ENCODE measurements at places on chromosomes 1 and 21.

- DNase-seq, result peak; percentile 20
These were observed 64.8 kb downstream of the PRDM2 start for GRCh38 chr1:13764588-13765332.

GRCh38 chr1:160610569-160611242, 31.4 kb upstream of the CD84 start:
- no peak for DNase-seq

- DNase-seq, result no peak
These were observed 19.8 kb downstream of the MAP1LC3C start for GRCh38 chr1:241979071-241979470.

GRCh38 chr1:245232931-245233330, 78.1 kb downstream of the KIF26B start:
- no peak for DNase-seq

DNA sequence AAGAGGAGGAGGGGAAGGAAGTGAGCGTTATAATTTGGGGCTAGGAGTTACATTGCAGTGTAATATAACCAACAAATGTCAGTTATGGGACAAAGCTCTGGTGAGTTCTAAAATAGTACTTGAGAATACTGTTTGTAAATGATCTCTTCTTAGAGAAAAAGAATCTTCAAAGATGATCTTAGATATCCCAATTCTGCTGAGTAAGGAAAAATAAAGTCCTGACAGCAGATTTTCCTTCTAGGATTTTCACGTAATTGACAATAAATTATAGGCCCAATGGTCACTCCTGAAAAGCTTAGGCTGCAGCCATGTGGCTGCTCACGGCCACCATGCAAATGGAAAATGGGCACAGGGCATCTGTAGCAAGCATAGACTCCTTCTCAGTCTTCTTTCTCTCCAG, 241.6 kb downstream of the SIPA1L2 start:
- DNase-seq, result no peak

DNA sequence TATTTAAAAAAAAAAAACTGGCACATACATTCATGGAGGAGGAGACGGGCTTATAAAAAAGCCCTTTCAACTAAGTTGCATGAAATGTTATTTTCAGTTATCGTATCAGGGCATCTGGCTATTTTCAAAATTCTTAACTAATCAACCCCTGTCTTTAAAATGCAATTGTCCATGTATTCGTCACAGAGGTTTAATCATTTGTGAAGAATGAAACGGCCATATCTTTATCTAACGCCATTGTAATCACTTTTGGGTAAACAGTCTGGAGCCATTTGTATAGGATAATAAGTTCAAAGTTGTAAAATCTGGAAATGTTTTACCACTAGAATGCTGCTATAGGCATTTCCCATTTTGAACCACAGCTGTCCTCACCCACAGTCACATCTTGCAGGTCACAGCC, 30.4 kb downstream of the SLC30A10 start:
- DNase-seq, result no peak

- DNase-seq, result no peak
These were observed 251.1 kb upstream of the RGS18 start for GRCh38 chr1:191907121-191907520.

GRCh38 chr1:246698466-246699094, 25.6 kb upstream of the SCCPDH start:
- DNase-seq, result no peak

GRCh38 chr1:41013796-41014195, 7.7 kb downstream of the SLFNL1 start:
- DNase-seq, result no peak

GRCh38 chr1:158686111-158687009, at the start of gene SPTA1:
TSS of gene SPTA1 (minus strand) at chr1:158686715. CDS start at chr1:158686517, 198 bp downstream.
- no peak for DNase-seq

DNA sequence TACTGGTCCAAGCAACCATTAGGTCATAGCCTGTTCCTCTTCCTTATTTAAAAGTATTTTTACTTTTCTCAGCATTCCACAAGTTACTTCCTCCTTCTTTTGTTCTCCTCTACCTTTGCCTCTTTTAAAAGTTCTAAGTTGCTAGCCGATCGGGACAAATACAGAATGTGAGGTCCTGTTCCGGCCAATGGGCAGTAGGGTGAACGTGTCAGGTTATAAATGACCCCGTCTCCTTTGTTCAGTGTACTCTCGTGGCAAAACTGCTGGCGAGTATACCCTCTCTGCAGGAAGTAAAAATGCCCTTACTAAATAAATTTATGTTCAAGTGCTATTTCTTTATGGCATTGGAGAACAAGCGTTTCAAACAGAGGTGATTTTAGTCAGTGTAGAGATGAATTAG, 2.5 kb downstream of the ADCY10 start:
- no peak for DNase-seq

DNA sequence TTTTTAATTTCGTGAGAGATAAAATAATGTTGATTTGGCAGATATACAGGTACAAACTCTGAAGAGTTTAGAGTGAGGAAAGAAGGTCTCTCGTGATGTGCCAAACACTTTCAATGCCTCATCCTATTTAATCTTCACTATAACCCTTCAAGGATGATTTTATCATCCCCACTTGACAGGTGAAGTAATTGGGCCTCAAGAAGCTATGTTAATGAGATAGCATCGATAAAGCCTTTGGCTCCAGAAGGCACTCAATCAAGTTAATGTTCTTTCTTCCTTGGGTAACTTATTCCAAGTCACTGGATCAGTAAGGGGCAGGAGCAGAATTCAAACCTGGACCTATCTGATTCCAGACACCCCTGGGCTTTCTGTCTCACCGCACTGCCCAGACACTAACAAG, 7.2 kb downstream of the LMOD1 start:
- DNase-seq, result no peak

GRCh38 chr21:38297194-38297631, 40.4 kb downstream of the KCNJ15 start:
- no peak for DNase-seq

- no peak for DNase-seq
These were observed 55.9 kb downstream of the CAMSAP2 start for GRCh38 chr1:200794506-200795065.

- DNase-seq, result no peak
These were observed 8.3 kb downstream of the OTUD7B start for GRCh38 chr1:150002217-150002616.

- no peak for DNase-seq
These were observed 18.3 kb downstream of the YARS1 start for GRCh38 chr1:32798679-32799416.

GRCh38 chr1:86739648-86740509, 35.5 kb downstream of the SH3GLB1 start:
- DNase-seq, result no peak

DNA sequence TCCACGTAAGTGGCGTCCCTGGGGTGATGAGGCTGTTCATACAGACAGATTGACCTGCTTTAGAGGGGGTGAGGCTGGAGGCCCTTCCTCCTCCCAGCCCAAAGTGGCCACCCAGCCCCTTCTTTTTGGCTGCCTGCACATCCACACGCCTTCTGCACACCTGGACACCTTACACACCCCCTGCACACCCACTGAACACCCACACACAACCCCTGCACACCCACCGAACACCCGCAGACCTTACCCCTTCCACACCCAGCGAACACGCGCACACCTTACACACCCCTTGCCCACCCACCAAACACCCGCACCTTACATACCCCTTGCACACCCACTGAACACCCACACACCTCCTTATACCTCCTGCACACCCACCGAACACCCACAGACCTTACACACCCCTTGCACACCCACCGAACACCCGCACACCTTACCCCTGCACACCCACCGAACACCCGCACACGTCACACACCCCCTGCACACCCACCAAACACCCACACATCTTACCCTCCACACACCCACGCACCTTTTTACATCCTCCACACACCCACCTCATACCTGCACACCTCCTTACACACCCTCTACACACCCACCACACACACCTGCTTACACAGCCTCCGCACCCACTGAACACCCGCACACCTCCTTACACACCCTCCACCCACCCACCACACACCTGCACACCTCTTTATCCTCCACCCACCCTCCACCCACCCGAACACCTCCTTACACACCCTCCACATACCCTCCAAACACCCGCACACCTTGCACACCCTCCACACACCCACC, 37.7 kb downstream of the COQ8A start:
- no peak for DNase-seq

DNA sequence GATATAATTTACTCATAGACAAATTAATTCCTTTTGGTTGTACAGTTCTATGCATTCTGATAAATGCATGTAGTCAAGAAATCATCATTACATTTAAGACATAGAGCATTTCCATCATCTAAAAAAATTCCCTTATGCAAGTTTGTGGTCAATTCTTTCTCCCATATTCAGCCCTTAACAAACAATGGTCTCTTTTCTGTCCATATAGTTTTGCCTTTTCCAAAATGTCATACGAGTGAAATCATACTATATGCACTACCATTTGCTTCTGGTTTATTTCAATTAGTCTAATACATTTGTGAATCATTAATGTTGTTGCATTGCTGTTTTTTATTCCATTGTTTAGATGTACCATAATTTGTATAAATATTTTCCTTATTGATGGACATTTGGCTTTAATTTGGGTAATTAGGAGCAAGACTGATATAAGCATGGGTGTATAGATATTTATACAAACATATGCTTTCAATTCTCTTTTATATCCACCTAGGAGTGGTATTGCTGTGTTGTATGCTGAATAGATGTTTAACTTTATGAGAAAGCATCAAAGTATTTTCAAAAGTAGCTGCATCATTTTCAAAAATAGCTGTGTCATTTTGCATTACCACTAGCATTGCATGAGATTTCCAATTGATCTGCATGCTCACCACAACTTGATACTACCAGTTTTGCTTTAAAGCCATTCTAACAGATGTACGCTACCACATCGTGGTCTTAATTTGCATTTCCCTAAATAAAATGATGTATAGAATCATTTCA, 397.0 kb upstream of the ADAMTS5 start:
- no peak for DNase-seq

GRCh38 chr1:246567646-246568235, 1.5 kb downstream of the CNST start:
- DNase-seq, result no peak

DNA sequence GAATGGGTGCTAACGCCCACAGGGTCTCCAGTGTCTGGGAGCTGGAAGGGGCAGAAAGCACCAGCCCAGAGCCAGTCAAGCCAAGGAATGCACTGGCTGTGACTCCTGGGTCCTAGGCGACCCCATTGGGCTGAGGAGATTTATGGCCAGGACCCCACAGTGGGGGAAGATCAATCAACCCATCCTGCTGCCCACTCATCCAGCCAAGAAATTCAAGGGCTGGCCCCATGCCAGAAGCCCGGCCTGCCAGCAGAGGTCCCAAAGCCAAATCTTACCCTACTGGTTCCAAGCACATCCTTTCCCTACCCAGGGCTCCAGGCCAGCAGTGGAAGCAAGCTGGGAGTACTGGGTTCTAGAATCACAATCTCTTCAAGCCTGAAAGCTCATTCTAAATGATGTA, 6.8 kb upstream of the PDZK1IP1 start:
- DNase-seq, result no peak

DNA sequence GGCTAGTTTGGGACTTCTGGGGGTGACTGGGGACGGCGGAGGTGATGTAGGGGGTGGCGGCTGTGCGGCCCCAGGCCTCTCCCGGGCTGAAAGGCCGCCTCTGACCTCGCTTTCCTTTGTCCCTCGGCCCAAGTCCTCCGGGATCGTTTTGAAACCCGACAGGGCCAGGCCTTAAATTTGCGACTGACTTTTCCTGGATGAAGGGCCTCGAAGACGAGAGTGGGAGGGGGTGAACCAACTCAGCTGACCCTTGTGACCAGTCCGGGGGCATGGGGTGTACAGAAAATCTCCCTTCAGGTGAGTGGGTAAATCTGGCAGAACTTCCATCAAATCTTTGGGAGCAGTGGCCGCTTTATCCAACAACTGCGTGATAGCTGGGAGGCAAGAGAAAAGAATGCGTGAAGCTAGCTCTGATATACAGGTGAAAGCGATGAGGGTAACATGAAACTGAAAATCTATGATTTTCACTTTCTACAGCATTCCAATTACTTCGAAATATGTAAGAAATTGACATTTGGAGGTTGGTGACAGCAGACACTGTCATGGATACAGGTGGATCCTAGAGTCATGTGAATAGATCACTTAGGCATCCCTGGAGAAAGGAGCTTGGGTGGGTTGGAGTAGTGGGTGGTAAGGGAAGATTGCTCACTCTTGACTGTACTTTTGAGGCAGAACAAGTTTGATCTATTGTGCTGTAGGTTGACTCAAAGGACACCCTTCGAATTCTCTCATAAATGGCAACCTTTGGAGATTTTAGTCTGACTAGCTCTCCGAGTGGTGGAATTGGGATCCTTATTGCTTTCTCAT, 885 bp downstream of the AHCYL1 start:
- DNase-seq, result no peak

DNA sequence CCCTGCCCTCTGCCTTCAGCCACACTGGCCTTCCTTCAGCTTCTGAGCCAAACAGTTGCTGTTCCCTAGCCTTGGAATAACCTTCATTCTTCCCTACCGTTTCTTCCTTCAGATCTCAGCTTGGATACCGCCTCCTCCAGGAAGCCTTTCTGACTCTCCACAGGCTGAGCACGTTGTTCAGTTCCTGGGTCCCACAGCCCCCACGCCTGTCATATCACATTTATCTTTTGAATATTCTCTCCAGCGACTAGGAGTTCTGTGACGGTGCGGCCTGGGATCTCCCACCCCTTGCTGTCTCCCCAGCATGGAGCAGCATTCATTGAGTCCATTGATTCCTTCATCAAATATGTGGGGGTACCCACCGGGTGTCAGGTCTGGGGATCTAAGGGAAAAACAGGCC, 39.2 kb downstream of the EPHA2 start:
- DNase-seq, result no peak

DNA sequence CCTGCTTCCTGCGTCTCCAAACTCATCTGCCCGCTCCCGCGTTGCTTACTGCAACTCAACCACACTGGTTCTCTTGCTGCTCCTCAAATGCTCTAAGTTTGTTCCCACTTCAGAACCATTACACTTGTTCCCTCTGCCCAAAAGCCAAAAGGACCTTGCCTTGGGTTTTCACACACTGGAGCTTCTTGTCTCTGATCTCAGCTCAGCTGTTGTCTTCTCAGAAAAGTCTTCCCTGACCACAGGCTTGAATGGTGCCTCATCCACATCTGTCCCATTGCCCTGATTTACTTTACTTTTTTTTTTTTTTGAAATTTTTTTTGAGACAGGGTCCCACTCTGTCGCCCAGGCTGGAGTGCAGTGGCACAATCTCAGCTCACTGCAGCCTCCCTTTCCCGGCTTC, 44.3 kb upstream of the SYT14 start:
- no peak for DNase-seq

DNA sequence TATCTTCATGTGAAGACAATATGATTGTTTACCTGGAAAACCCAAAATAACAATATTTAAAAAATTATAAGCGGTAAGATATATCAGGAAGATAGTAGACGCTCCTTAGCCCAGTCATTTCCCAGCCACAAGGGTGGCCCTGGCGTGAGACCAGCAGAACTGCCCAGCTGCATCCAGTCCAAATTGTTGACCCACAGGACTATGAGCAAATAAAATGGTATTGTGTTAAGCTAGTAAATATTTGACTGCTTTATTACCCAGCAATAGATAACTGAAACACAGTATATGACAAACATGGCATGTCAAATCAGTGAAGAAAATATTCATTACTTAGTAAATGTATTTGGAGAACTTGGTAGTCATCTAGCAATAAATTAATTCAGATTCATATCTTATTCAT, 294.3 kb upstream of the SPAG17 start:
- DNase-seq, result no peak

- DNase-seq, result no peak
These were observed 20.5 kb upstream of the CD55 start for GRCh38 chr1:207300970-207301369.

GRCh38 chr1:1087351-1088028, 13.4 kb upstream of the RNF223 start:
- no peak for DNase-seq

GRCh38 chr21:15006594-15007230, 58.1 kb downstream of the NRIP1 start:
- DNase-seq, result no peak

- no peak for DNase-seq
These were observed 344.8 kb upstream of the KAZN start for GRCh38 chr1:14253676-14254075.

Measured in CD4-positive, alpha-beta T cell treated with Interferon gamma for 1 hour (primary cell).